ENCODE measurements at places on chromosomes 7 and 10.
A peak's percentile ranks its signal among the peaks of the same experiment; 100 is the strongest.

DNA sequence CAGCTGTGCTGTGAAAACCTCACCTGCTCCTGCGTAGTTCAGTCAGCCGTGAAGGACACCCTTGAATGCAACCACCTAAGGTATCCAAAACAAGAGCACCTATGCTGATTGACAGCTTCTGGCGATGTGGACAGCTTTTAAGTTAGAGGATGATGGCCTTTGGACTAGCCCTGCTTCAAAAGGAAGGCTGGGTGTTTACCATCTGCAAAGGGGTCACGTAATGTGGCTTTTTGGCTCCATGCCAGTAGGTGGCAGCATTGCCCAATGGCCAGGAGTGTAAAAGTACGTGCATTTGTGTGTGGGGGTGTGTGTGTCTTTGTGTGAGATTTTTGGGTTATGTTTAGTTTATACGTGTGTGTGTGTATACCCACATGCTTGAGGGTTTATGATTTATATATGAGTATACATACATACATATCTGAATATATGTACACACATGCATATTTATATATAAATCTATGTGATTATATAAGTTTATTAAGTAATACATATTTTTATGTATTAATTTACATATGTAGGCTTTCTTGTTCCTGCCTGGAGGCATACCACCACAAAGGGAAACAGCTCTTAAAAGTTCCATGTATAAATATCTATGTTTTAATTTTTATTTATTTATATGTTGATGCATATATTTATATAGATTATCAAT is 236.3 kb upstream of the ANKRD30A start:
- peak; percentile 35 for DNase-seq

DNA sequence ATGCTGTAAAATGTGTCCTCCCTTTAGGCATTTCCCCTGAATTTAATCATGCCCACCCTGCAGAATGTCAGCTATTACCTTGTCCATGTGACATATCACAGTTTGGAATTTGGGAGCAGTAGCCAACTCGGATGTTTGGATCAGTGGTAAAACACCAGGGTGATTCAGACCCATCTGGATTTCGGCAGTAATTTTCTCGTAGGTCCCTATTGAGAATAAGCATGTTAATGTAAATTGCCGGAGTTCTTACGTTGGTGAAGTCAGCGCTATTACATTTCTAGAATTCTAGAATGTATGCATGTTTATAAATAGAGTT is 44.1 kb downstream of the HGF start:
- DNase-seq: no peak

GRCh38 chr7:157205438-157205837 is 66.7 kb downstream of the UBE3C start:
- DNase-seq: no peak

DNA sequence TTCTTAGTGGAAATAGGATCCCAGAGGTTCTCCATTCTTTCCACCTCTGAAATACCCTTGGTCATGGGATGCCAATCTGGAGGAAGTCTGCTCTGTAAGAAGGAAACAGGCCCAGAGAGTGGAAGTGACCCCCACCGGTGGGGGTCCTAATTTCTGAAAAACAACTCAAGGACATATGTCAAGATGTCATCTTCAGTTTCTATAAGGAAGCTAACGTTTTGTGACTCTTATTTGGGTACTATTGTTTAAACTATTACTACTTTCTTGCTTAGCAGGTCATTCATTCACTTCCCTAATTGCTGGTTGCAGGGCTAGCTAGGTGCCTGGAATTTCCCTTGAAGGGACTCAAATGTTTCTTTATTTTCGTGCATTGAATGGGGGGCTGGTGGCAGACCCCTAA is 1.9 kb upstream of the ZNF775 start:
- DNase-seq: no peak

DNA sequence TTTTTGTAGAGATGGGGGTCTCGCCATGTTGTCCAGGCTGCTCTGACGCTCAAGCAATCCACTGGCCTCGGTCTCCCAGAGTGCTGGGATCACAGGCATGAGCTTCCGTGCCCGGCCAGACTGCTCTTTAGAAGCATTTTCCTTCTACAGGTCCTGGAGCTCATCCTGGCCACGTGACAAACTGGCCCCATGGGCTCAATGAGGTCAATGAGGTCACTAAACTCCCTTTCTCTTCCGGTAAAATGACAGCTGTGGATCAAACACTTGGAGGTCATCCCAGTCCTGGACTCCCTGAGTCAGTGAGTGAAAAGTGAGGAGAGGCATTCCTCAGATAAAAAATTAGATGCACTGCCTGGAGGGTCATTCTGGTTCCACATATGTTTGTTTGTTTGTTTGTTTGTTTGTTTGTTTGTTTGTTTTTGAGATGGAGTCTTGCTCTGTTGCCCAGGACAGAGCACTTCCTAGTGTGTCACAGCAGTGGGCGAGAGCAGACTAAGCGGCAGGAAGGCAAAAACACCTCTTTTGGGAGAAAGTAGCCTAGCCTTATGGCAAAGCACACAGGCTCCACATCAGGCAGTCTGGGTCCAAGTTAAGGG is 134.9 kb downstream of the TNS3 start:
- no peak for DNase-seq

DNA sequence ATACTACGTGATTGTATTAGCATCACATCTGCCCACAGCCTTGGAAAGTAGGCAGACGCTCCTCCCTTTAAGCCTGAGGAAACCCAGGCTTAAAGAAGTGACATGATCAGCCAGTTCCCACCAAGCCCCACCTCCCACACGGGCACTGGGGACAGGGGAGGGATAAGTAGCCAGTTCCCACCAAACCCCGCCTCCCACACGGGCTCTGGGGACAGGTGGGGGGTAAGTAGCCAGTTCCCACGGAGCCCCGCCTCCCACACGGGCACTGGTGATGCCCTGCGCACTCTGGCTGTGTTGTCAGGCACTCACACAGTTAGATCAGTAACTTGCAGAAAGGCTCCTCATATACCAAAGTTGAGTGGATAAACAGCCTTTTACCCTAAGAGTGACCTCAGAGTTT is 606.8 kb downstream of the PTPRN2 start:
- no peak for DNase-seq

DNA sequence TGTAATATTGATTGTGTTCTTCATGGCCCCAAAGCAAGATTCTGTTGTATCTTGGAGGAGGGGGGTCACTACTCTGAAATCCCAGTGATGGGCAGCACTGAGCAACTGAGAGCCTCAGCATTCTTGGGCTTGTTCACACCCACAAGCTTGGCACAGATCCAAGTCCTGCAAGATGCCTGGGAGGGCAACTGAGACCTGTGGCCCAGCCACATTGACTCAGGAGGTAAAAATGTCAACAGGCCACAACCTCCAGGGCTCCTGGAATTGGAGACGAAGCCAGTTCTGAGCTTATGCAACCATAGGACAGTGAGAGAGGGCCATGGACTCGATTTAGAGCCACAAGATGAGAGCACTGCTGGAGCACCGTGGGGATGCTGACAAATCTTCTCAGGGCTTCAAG is 3.1 kb upstream of the DOCK1 start:
- DNase-seq: no peak

GRCh38 chr10:80140251-80140650 is 7.7 kb downstream of the PLAC9 start:
- DNase-seq: no peak

DNA sequence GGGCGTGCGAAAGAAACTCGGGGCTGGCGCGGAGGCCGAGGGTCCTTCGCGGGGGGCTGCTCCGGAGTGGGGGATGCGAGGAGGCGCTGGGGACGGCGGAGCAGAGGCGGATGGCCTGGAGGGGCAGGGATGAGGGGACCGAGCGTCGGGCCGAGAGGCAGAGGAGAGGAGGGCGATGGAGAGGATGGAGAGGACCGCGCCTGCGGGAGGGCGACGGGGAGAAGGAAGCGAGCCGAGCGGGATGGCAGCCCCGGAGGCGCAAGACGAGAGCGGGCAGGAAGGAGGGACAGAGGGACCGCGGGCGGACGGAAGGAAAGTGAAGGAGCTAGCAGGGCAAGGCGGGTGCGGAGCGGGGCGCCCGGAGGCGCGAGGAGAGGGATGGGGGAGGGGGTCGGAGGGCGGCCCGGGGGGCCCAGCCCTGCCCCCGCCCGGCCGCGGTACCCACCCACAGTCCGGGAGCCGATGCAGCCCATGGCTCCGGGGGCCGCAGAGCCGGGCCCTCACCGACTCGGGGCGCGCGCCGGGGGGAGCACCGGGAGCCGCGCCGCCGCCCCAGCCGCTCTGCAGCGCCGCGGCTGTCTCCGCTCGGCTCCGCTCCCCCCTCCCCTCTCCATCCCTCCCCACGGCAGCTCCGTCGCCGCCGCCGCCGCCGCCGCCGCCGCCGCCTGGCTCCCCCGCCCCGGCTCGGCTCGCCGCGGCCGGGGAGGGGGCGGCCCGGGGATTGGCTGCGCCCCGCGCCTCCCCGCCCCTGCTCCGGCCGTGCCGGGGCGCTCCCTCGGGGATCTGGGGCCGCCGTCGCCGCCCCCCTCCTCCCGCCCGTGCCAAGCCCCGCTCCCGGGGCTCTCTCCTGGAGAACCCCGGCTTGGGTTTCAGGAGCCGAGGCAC is at the start of gene FAM131B:
Gene FAM131B, minus strand, starts transcription at position 583 of the 885 bp plus-strand sequence. Its CDS starts 110 bp downstream, at position 473.
- DNase-seq: peak; percentile 41

GRCh38 chr7:152459724-152460251 is 24.0 kb upstream of the KMT2C start:
- peak; percentile 67 for DNase-seq

DNA sequence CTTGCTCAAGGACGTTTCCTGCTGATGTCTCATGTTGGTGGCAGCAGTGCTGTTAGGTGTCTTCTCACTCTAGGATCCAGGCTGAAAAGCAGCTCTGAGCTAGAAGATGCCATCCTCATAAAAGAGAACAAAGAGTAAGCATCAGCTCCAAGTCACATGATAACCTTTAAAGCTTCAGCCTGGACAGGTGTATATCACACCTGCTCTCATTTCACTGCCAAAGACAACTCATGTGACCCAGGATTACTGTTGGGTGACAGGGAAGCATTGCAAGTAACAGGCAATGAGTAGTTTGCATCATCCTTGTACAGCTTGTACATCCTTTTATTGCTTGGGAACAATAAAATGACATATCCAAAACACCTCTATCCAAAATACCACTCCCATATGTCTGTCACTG is 423.4 kb upstream of the DPP6 start:
- DNase-seq: peak; percentile 91

DNA sequence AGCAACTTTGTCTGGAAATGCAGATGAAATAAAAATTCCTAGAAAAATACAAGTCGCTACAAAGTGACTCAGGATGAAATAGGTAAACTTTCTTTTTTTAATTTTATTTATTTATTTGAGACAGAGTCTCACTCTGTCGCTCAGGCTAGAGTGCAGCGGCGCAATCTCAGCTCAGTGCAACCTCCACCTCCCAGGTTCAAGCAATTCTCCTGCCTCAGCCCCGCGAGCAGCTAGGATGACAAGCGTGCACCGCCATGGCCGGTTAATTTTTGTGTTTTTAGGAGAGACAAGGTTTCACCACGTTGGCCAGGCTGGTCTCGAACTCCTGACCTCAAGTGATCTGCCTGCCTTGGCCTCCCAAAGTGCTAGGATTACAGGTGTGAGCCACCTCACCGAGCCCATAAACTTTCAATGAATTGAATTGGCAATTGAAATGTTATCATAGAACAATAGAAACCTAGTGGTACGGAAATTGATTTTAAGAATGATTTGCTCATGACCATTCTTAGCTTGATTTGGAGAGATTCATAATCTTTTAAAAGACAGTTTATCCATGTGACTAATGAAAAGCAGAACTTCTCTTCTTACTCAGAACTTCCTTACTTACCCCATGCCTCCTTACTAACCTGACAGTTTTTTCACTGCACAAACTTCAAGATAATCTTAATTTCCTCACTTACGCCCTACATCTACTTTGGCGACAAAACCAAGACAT is 161.7 kb downstream of the FAM107B start:
- DNase-seq: no peak

DNA sequence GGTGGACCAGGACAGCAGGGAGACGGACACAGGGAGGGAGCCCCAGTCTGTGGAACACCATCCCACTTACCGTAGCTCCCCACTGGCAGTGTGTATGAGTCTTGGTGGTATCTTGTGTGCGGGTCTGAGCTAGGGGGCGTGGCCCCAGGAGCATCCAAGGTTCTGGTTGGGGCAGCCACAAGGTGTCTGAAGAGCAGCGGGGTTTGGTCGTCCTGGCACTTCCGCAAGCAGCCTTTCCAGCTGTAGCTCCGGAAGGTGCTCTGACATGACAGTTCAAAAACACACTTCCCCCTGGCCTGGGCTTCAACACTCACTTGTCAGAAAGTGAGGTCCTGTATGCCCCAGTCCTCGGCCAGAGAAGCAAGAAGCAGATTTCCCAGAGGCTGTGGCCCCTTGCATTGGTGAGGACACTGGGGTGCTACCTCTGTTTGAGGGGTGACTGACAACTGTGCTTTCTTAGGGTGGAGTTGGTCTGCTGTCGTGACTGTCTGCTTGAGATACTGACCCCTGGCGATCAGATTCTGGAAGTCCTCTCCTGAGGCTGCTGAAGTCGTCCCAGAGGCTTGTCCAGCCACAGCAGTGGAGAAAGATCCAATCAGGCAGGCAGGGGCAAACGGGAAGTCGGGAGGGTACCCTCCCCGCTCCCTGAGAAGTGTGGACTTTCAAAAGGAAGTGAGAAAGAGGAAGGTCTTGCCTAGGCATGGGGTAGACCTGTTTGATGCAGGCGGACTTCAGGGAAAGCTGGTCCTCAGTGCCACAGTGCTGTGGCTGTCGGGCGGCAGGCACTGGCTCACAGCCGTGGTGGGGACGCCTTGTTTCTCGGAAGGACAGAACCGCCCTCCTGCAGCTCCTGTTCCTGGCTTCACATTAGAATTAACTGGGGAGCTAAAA is 51.4 kb upstream of the PFKFB3 start:
- peak; percentile 16 for DNase-seq

- no peak for DNase-seq
Measured at GRCh38 chr7:95960706-95961244, 188.4 kb downstream of the DYNC1I1 start.

DNA sequence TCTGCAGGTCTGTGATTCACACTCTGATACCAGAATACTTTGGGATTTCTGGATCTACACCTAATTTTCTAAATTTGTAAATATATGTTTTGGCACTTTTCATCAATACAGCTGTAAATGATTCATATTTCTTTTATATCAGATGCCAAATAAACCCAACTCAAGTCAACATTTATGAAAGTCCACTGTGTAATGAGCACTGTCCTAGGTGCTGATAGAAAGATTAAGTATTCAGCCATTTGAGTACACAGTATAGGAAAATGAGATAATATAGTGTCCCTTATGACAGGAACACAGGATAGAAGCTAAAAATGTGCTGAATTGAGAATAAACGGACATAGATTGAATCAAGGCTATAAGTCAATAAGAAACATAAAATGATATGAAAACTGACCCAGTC is 6.4 kb downstream of the ANXA7 start:
- no peak for DNase-seq

GRCh38 chr7:139768249-139768824 is 9.5 kb downstream of the HIPK2 start:
- no peak for DNase-seq

DNA sequence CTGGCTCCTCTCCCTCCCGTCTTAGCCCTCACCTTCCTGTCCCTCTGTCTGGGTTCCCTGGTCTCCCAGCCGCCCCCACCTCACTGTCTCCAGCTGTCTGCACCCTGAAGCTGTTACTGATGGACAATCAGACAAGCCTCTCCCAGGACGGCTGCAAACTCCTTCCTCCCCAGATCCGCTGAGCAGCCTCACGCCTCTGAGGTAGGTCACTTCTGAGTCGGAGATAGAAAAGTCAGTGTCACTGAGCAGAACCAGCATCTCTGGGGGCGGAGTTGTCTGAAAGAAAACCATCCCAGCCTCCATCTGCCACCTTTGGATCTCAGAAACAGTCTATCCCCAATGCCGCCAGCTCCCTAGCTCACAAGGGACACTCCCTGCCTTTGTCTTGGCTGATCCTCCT is 27.4 kb downstream of the FAM241B start:
- no peak for DNase-seq

- no peak for DNase-seq
Measured at GRCh38 chr7:120108376-120108775, 164.6 kb upstream of the KCND2 start.

- no peak for DNase-seq
Measured at GRCh38 chr7:31007634-31008033, 43.9 kb downstream of the GHRHR start.
